Activated CD4-positive, CD25-positive, alpha-beta regulatory T cell treated with anti-CD3 and anti-CD28 coated beads, Interleukin-2, amount 50 U/mL, for 72 hours (primary cell): ENCODE measurements at places on chromosomes 5 and 9.
A peak's percentile ranks its signal among the peaks of the same experiment; 100 is the strongest.

DNA sequence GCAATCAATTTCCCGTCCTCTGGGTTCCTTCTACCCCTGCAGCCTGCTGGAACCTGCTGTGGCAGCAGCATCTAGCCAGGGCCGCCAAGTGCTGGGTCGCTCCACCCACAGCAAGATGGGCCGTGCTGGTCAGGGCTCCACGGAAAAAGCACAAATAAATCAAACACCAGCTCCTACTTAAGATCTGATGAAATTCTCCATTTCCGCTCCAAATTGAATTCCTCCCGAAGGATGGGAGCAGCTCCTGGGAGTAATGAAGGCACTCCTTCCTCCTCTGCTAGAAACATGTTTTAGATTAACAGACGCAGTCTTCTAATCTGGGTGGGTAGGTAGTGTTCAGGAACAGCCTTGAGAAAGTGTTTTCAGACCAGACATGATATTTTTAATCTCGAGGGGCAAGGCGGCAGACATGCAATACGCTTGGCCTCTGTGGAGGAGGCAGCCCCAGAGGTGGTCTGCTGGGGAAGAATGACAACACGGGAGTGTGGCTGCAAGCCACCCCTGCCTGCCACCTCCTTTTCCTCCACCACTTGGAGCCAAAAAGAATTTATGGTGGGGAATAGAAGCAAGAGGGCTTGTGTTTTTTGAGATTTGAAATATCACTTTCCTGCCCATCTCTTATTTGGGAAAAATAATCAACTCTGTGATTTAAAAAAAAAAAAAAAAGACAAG is 194.1 kb downstream of the AOPEP start:
- DNase-seq = no peak

DNA sequence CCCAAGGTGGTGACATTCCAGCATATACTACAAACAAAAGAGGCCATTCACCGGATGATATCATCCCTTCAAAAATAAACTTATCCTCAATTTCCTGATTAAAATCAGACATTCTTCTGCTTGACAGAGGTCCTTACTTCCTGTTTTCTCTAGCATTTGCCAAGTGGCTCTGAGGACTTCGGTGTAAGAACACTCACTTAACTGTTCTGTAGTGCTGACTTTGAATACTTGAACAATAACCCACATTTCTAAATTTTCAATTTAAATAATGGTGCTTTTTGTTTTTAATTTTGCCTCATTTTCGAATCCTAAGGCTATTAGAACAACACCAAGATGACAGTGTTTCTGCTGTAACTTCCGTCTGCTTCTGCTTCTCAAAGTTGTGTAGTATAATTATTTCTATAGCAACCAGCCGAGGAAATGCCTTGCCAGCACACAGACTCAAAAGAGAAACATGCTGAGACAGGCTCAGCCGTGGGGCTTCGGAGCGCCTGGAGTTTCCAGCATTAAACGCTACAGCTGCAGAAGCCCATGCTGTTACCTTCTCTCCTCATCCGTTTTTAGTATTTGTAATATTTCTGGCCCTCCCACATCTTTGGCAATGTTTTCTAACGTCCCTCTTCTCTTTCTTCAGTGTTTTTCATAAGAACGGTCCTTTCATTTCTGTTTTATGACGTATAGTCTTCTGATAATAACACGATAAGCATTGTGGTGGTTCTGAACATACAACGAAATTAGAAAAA is 19.5 kb upstream of the ANXA1 start:
- peak; percentile 49 for DNase-seq

DNA sequence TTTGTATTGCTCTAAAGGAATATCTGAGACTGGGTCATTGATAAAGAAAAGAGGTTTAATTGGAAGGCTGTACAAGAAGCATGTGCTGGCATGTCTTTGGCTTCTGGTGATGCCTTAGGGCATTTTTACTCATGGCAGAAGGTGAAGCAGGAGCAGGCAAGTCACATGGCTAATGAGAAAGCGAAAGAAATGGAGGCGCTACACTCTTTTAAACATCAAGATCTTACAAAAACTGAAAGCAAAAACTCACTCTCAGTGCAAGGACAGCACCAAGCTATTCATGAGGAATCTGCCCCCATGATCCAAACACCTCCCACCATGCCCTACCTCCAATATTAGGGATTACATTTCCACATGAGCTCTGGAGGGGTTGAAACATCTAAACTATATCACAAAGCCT is 1458.8 kb upstream of the ACO1 start:
- DNase-seq = no peak

DNA sequence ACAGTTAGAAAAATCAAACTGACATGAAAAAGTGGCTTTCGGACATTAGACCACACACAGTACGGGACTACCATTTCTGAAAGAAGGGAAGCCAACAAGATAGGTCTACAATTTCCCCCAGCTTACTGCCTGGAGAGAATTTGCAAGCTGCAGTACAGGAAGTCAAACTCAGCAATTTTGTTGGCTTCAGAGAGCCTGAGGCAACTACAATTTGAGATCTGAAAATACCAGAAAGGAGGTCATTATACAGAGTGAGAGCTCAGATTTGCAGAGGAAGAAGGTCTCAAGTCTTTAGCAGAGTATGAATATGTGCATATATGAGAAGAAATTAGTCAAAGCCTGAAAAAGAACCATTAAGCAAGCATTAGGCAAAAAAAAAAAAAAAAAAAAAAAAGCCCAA is 83.0 kb downstream of the OXCT1 start:
- no peak for DNase-seq

DNA sequence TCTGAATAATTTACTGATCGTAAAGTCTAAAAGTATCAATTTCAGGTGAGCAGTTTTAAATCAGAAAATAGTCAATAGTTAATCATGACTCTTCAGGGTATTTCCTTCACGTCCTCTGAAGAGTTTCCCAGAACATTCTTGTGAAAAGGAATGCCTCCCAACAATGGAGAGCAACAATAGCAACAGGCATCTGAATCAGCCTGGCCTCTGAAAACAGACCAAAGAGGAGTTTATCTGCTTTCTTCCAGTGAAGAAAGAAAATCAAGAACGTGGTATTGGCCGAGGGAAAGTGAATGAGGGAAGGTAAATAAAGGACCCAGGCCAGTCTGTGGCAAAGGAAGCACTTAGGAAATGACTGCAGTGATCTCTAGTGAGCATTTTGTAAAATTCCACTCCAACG is 26.1 kb upstream of the RASGEF1C start:
- no peak for DNase-seq
